ENCODE measurements at places on chromosomes 5 and 9.

DNA sequence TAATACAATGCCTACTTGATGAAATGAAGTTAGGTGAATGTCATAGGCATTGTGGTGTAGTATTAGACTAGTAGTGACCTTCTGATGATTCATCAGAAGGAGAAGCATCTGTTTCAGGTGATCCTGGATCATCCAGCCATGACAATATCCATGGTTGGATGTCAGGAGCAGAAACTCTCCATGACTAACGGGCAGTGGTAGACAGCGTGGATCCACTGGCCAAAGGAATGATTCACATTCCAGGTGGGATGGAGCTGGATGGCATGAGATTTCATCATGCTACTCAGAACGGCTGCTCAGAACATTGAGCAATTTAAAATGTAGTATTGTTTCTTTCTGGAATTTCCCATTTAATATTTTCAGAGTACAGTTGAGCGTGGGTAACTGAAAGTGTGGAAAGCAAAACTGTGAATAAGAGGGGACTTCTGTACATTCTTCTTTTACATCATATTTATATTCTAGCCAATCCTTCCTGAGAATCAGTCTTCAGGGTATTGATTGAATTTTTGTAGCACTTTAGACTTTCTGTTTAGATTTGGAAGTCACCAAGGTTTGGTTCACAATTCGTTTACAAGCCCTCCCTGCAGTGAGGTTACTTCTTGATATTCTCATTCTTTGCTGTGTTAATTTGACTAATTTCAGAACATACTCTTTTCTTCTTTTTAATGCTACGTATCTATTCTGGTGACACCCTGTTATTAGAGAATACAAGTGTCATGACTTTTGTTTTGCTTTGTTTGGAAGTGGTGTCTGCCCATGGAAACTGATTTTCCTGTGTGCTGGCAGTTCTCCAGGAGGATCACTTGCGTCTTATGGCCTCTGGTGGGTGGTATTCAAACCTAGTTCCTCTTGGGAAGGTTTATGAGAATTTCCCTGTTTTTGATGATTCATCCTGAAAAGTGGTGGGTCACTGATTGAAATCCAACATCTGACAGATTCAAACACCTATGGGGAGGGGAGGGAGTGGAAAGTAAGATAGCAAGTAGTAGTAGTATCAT is 12.2 kb upstream of the CLINT1 start:
- no peak for DNase-seq

GRCh38 chr9:36407122-36407723 is 7.2 kb upstream of the RNF38 start:
- peak; percentile 55 for DNase-seq

GRCh38 chr5:30100929-30101328 is 1092.6 kb upstream of the CDH6 start:
- no peak for DNase-seq

- no peak for DNase-seq
Observed at GRCh38 chr5:154702477-154702876, 52.7 kb upstream of the LARP1 start.

- no peak for DNase-seq
Observed at GRCh38 chr5:32116574-32117313, 57.4 kb downstream of the GOLPH3 start.

Data from GM10248 (cell line).